ENCODE measurements at places on chromosomes 6 and 20.

DNA sequence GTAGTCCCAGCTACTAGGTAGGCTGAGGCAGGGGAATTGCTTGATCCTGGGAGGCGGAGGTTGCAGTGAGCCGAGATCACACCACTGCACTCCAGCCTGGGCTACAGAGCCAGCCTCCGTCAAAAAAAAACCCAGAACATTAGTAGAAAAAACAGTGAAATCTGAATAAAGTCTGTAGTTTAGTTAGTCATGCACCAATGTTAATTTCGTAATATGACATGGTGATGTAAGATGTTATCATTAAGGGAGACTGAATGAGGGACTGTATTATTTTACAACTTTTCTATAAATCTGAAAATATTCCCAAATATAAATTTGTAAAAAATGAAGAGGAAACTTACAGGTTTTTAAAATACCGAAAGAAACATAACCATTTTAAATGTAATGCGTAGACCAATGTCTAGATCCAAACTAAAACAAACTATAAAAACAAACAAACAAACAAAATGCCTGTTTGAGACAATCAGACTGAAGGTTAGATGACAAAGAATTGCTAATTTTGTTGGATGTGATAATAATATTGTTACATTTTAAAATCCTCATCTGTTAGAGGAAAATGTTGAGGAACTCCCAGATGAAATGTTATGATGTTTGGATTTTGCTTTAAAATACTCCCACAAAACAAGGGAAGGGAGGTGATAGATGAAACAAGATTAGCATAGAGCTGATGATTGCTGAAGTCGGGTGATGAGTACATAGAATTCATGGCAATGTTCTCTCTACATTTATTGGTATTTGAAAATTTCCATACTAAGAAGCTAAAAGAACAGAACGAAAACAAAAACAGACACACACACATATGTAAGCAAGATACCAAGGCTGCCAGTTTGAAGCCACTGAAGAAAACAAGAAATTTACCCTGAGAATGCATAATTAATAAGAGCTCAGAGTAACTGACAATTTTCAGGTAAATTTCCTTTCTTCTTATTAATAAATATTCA is 1.8 kb downstream of the GSTA4 start:
- peaks cover 3% of the 10 kb centered on the region for H3K36me3 ChIP-seq
- DNase-seq, result no peak
- peaks cover 12% of the 10 kb centered on the region for H3K4me1 ChIP-seq
- no peaks in the 10 kb centered on the region for H3K27me3 ChIP-seq
- H3K4me3 ChIP-seq, result peak overlapping the region; percentile 69

- H3K27ac ChIP-seq, result no peak overlapping the region
- H3K36me3 ChIP-seq, result no peaks in the 10 kb centered on the region
- DNase-seq, result no peak
- no peaks in the 10 kb centered on the region for H3K27me3 ChIP-seq
- H3K4me3 ChIP-seq, result no peak overlapping the region
- peaks cover 47% of the 10 kb centered on the region for H3K4me1 ChIP-seq
Measured at GRCh38 chr20:33790566-33790965, 20.6 kb upstream of the CHMP4B start.

DNA sequence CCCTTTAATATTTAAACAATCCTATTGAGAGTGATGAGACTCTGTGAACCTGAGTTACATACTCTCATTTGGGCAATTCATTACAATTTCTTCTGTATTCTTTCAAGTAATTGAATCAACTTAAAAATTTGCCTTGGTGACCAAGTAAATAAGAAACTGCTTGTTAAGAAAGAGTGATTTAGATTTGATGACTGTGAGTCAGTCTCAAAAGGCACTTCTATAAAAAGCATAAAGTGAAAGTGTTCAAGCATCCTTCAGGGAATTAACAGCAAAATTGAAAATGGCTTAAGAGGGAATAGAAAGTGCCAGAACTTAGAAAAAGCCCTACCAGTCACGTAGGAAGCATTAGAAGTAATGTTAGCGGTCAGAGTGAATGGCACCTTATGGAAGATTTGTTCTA is 654.7 kb downstream of the EPM2A start:
- no peaks in the 10 kb centered on the region for H3K4me1 ChIP-seq
- no peak overlapping the region for H3K27ac ChIP-seq
- H3K27me3 ChIP-seq, result no peaks in the 10 kb centered on the region
- no peak for DNase-seq

GRCh38 chr6:156747715-156748114 is 29.5 kb upstream of the ARID1B start:
- H3K4me3 ChIP-seq, result no peak overlapping the region
- no peak for DNase-seq
- no peaks in the 10 kb centered on the region for H3K4me1 ChIP-seq
- no peaks in the 10 kb centered on the region for H3K27me3 ChIP-seq
- no peaks in the 10 kb centered on the region for H3K36me3 ChIP-seq

DNA sequence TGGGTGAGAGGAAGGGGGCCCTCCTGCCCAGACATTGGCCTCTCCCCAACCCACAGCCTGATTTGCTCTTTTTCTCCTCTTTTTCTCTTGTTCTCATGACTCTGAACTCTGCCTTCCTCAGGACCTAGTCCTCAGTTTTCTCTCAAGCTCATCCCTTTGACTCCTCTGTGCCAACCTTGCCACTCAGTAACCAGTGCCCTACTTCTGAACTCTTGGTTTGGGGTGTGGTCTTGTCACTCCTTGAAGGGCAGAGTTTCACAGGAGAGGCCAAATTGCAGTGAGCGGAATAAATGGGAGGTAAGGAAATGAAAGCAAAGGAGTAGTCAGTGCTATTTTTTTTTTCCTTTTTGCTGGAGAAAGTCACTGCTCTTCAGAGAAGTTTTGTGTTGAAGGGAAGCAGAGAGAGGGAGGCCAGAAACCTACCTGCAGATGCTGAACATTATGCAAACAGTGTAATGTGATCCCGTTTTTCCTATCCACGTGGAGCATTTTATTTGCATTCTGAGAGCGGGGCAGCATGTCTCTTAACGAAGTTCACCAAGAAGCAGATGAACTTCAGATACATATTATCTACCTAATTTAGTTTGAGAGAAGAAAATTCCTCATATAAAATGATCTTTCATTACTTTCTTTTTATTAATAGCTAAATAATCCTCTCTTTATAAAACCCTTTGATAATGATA is 26.9 kb downstream of the CFAP61 start:
- H3K36me3 ChIP-seq, result no peaks in the 10 kb centered on the region
- H3K27me3 ChIP-seq, result peaks cover 6% of the 10 kb centered on the region
- DNase-seq, result no peak
- H3K4me1 ChIP-seq, result peaks cover 2% of the 10 kb centered on the region

DNA sequence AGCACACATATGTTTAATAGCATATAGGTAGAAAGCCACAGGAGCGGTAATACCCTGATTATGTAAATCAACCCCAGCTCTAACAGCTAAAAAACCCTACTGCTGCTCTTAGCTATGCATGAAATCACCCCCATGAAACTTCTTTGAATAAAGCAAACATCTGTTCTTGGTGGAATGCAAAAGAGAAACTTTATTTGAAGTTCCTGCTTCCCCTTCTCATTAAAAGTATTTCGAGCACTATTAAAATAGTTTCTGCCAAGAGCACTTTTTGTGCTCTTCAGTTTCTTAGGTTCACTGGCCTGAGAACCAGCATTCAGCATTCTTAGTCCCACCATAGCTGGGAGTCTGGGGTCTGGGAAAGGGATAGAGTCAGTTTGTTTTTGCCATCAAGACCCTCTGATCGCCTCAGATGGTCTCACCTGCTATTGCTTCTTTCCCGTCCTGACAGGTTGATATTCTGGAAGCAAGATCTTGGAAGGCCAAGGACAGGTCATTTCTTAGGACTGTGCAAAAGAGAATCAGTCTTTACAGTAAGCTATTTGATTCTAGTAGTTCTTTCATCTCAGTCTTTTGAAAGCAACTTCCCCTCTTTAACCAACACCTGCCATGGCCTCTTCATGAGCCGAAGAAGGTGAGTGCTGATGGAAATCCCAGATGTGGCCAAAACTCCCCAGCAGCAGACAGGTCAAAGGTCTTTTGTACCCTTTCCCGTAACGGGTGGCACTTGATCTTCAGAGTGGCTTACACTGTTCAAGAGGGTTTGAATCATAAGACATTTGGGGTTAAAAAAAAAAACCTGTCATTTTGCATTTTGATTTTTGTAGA is 76.5 kb upstream of the TMEM170B start:
- H3K27ac ChIP-seq, result no peak overlapping the region
- H3K36me3 ChIP-seq, result no peaks in the 10 kb centered on the region
- no peaks in the 10 kb centered on the region for H3K4me1 ChIP-seq

GRCh38 chr6:1088492-1089001 is 223.4 kb upstream of the FOXQ1 start:
- DNase-seq, result no peak
- H3K27ac ChIP-seq, result no peak overlapping the region
- no peaks in the 10 kb centered on the region for H3K4me1 ChIP-seq
- H3K36me3 ChIP-seq, result no peaks in the 10 kb centered on the region

DNA sequence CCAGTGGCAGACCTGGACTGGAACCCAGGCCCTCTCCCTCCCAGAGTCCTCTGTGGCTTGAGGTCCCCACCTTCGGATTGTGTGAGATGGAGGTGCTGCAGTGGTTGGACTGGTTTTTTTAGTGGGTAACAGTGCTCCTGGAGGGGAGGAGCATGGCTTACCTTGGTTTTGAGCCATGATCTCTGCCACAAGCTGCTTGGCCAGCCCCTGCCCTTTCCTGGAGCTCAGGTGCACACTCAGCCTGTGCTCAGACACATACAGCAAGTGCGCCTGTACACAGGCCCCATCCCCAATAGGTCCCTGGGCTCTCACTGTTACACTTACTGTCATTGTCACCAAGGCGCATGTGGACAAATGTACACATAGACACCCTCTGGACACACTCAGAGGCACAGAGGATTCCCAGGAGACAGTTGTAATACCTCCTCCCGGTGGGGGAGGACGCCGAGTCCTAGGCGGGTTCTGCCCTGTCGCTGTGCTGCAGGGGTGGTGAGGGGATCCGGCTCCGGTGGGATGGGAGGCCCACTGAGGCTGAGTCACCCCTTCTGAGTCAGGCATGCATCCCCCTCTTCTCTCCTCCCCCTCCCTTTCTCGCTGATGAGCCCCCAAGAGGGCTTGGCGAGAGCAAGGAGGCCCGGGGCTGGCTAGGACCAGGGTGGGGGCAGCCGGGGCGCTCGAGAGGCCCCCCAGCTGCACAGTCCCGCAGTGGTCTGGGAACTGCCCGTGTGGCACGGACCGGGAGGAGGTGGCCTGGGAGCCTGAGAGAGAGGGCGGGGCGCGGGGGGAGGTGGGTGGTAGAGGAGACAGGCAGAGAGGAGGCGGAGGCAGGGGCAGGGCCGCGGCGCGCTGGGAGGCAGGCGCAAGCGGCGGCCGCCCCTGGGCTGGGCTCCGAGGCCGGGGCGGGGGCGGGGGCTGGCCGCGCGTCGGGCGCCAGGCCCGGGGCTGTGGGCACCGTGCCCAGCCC is 522 bp upstream of the EPB41L1 start:
- peak; percentile 90 for DNase-seq
- H3K27me3 ChIP-seq, result no peaks in the 10 kb centered on the region
- H3K27ac ChIP-seq, result peak overlapping the region; percentile 67
- peaks cover 19% of the 10 kb centered on the region for H3K4me1 ChIP-seq
- peak overlapping the region; percentile 65 for H3K4me3 ChIP-seq
- H3K36me3 ChIP-seq, result no peaks in the 10 kb centered on the region

DNA sequence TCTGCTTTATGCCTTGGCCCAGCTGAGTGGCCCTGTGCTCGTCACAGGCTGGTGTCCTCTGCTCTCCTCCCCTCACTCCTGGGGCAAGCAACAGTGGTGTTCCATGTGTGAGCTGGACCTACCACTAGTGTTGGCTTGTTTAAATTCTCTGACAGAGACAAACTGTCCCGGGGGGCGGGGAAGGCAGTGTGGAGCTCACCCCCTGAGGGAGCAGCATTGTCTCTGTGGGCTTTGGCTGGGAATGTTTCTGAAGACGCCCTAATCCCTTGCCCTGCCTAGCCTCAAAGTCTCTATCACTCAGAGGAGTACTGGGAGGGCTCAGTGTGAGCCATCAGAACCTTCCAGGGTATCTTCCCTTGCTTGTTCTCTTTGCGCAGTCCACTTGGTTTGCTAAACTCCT is 5.2 kb upstream of the VEGFA start:
- H3K4me1 ChIP-seq, result peaks cover 11% of the 10 kb centered on the region
- no peak overlapping the region for H3K4me3 ChIP-seq
- H3K36me3 ChIP-seq, result no peaks in the 10 kb centered on the region
- no peak for DNase-seq

GRCh38 chr20:48416002-48416401 is 411.8 kb downstream of the PREX1 start:
- H3K27me3 ChIP-seq, result no peaks in the 10 kb centered on the region
- H3K36me3 ChIP-seq, result no peaks in the 10 kb centered on the region
- H3K27ac ChIP-seq, result no peak overlapping the region

DNA sequence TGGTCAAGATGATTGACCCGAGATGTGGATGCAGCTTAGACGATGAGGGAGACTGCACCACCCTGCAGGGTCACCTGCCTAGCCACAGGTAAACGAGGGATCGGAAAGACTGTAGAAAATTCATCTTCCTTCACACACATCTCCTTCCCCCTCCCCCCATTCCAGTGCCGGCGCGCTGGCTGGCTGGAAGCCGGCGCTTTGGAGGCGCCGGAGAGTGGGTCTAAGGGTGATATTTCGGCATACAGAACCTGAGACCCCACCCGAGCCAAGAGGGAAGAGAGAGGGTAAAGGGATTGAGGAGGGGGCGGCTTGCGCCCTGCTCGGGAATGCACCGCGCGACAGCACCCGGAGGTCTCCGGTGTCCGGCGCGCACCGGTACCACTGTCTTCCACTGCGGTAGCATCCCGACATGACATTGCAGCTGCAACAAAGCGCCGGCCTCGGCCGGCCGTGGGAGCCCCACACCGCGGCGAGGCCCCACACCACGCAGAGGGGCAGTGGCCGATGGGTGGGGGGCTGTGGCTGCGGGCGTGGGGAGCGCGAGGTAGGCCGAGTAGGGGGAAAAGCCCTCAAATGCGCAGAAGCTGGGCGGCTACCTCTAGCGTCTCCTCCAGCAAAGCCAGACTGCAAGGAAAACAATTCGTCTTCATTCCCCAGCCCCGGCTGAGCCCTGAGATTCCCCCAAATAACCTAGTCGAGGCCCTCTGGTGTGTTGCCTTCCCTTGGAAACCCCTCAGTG is 984 bp downstream of the TNFRSF21 start:
- H3K36me3 ChIP-seq, result no peaks in the 10 kb centered on the region
- peak overlapping the region; percentile 79 for H3K4me3 ChIP-seq
- DNase-seq, result peak; percentile 25
- peaks cover 3% of the 10 kb centered on the region for H3K4me1 ChIP-seq

Data from heart left ventricle (tissue), 16 donors.